ENCODE measurements at places on chromosomes 7 and 10. TPM values are rescaled to one million over a fixed set of nuclear protein-coding genes. Genes with fewer than 3 reads are reported as not detected.

VSTM2A gene
- not detected for total RNA-seq

ABLIM1 gene
- 28.2 TPM for total RNA-seq

DNA sequence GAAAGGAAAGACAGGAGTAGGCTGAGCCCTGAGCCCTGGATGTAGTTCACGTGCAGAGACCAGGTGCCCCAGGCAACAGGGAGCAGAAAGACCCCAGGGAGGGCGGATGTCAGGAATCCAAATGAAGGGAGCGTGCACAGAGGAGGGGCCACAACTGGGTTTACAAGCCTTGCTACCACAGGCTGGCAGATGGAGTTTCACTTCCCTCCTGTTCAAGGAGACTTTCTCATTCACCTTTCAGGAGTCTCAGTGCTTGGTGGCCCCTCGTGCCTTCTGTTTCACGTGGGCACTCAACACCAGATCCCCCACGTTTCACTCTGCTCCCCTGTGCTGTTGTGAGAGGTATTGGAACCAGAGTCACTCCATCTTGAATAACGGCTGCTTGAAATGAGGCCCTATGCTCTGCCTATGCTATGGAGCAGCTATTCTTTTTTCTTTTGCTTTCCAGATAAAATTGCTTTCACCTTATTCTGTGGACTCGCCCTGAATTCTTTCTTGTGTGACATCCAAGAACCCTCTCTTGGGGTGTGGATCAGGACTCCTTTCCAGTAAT lies 601.4 kb upstream of the IGFBP3 start:
- no peak for DNase-seq

GRCh38 chr7:148147438-148147837 lies 443.1 kb upstream of the C7orf33 start:
- DNase-seq = no peak

- DNase-seq = no peak
Measured at GRCh38 chr10:92697663-92698511, 8.1 kb downstream of the HHEX start.

DNA sequence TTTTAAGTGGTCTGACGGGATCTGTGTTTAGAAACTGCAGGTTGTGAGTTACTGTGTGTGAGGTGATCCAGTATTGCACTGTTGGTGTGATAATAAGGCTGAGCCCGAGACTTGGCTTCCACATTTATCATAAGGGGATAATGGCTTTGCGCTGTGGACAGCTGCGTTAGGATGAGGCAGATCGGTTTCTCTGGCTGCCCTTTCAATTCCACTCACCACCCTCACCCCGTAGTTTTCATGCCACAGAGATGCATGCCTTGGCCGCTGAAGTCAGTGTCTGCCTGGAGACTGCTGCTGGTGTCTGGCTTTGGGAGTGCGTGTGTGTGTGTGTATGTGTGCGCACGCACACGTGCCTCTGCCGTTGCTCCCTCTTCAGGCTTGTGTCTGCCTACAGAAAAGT lies 273.0 kb downstream of the CCDC3 start:
- DNase-seq = no peak

DNA sequence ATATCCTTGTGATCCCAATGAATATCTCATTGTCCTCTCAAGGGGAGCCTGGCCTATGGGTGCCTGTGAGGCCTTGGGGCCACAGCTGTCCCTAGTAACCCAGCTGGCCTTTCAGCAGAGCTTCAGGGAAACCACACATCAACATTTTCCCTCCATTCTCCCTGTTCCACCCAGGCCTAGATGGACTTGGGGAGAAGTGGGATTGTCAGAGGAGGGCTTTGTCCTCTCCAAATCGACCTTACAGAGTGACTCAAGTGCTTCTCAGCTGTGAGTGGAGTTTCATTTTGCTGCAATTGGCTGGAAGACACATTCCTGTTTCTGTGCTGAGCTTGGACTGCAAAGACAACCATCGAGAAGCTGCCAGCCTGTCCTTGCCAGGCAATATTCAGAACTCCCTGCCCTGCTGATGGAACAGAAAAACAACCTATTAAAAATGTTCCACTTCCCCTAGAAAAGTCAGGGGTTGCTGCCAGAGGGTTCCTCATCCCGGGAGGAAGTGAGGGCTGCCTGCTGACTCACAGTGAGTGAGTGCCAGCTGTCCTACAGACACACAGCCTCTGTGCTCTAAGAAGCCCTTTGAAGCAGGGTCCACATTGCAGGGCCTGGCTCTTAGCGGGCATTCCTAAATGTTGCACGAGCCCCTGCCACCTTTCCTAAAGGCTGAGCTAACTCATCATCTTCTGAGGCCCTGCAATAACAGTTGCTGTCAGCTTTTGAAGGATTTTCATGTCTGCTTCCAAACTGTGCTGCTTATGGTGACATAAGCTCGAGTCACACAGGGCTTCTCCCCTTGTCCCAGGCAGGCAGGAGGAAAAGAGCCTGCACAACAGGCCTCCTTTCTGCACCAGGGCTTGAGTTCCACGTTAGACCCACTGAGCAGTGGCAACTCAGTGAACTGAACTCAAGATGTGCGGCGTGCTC lies 20.5 kb downstream of the STRA8 start:
- peak; percentile 48 for DNase-seq

DNA sequence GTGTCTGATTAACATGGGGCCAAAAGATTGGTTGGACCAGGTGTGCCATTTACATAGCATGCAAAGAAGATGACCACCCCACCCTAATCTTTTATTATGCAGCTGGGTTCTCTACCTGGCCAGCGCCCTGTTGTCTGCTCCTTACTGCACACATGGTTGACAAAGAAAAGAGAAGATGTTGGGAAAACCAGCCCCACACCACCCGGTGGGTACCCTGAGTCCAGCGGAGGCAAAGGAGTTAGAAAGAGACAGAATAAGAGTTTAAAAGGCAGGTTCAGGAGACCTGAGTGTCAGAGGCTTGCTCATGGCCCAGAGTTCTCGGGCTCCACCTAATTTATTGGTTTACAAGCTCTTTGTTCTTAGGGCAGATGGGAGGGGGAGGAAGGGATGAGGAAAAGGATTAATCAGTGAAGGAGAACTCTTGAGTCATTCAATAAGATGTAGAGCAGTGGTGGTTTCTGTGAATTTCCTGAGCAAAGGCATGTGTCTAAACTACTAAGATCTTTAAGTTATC lies 24.1 kb upstream of the ABCA13 start:
- no peak for DNase-seq

DNA sequence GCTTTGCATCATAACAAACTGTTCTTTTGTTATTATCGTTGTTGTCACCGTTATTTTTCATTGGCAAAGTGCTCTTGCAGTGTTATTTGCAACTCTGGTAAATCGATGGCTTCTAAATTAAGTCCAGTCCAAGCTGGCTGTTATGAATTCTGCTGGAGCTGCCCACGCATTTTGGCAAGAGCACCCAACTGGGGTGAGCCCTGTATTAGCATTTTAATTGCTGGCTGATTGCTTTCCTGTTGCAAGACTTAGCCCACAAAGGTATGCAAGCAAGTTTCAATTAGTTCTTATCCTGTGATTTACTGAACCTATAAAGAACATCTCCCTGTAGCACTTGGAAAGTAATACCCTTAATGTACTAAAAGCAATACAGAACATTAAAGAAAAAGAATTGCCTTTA lies 226.8 kb downstream of the ACTR3B start:
- DNase-seq = no peak

Measured in NCI-H460 (cell line).